Activated T-cell treated with anti-CD3 and anti-CD28 coated beads, Interleukin-2, amount 50 U/mL, for 72 hours (primary cell): ENCODE measurements at places on chromosomes 7 and 10.

GRCh38 chr7:158375034-158375433, 212.6 kb downstream of the PTPRN2 start:
- DNase-seq = no peak

DNA sequence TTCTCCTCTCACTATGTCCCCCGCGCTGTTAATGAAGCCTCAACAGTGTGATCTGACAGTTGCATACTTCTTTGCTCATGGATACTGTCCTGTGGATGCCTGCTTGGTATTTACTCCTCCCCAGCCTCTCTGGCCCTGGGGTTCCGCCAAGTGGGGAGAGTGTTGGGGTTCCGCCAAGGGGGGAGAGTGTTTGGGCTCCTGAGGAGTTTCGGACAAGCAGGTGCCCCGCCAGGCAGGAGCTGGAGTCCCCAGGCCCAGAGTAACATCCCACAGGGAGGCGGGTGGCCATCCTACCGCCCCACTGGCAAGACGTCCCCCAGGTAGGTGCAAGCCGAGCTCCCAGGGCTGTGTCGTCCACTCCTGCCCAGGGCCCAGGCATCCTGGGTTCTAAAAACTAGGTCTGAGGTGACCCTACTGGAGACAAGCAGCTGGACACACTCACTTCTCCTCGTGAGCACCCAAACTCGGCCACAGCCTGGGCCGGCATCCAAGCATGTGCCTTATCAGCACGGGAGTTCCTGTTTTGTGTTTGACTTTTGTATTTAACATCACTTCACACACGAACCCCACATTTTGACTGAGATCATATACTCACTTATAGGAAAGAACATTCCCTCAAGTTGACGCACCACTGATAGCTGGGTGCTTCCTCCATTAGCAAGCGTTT, 34.2 kb downstream of the CAMK2B start:
- no peak for DNase-seq

DNA sequence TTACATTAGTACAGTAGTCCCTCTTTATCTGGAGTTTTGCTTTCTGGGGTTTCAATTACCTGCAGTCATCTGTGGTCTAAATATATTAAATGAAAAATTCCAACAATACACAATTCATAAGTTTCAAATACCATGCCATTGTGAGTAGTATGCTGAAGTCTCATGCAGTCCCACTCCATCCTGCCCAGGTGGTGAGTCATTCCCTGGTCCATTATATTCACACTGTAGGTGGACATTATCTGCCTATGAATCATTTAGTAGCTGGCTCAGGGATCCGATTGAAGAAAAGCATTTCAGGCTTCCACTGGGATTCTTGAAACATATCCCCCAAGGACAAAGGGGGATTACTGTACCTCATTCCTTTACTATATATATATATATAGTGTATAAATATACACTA, 298.2 kb upstream of the GALNT17 start:
- DNase-seq = no peak

- no peak for DNase-seq
Measured at GRCh38 chr7:155296006-155296787, 1.5 kb upstream of the INSIG1 start.

GRCh38 chr10:55283031-55283430, 482.0 kb upstream of the PCDH15 start:
- DNase-seq = no peak
